Karpas-422 (cell line): ENCODE measurements at places on chromosomes 4 and X. TPM values are rescaled to one million over a fixed set of nuclear protein-coding genes. Genes with fewer than 3 reads are reported as not detected.
A peak's percentile ranks its signal among the peaks of the same experiment; 100 is the strongest.

- H3K4me1 ChIP-seq: peaks cover 41% of the 10 kb centered on the region
- no peak overlapping the region for H3K4me3 ChIP-seq
- no peaks in the 10 kb centered on the region for H3K27me3 ChIP-seq
- no peaks in the 10 kb centered on the region for H3K36me3 ChIP-seq
Measured at GRCh38 chr4:52098618-52099017, 47.5 kb downstream of the SPATA18 start.

- H3K27me3 ChIP-seq: no peaks in the 10 kb centered on the region
- H3K27ac ChIP-seq: peak overlapping the region; percentile 71
- peaks cover 17% of the 10 kb centered on the region for H3K36me3 ChIP-seq
- peak overlapping the region; percentile 80 for H3K4me3 ChIP-seq
- peaks cover 51% of the 10 kb centered on the region for H3K4me1 ChIP-seq
- DNase-seq: no peak
Measured at GRCh38 chrX:150365990-150366911, 3.1 kb downstream of the MAMLD1 start.

The POU4F2 gene
- not detected in 2 replicates for total RNA-seq

GRCh38 chr4:5398056-5398455 is 310.3 kb downstream of the EVC2 start:
- no peaks in the 10 kb centered on the region for H3K27me3 ChIP-seq
- H3K27ac ChIP-seq: no peak overlapping the region
- no peaks in the 10 kb centered on the region for H3K36me3 ChIP-seq
- no peak overlapping the region for H3K4me3 ChIP-seq

DNA sequence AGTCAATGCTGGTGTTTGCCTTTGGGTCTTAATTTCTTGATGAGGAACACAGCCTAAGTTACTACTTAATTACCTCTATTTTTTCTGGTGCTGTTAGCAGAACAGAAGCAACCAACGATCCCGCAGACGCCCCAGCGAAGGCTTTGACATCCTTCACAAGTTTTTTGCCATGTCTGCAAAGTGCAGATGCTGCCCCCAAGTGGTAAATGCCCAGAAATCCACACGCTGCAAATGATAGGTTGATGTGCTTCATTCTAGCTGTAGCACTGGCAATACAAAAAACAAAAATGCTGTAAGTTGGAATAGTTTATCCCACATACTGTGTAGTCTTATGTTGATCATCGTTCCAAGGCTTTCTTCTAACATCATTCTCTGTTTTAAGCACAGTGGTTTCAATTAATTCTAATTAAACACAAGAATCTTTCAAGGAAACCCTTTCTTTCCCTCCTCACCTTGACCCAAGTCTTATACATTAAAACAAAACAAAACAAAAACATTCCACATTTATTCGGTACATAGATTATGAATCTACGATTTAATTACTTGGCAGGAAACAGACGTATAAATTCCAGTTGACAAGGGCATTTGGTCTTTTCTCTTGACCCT is 1.2 kb downstream of the PNPLA4 start:
- H3K4me1 ChIP-seq: peaks cover 42% of the 10 kb centered on the region
- H3K4me3 ChIP-seq: peak overlapping the region; percentile 95
- no peaks in the 10 kb centered on the region for H3K27me3 ChIP-seq
- peak; percentile 94 for DNase-seq
- H3K27ac ChIP-seq: peak overlapping the region; percentile 79

GRCh38 chr4:73477176-73477575 is 4.4 kb upstream of the AFM start:
- no peak overlapping the region for H3K4me3 ChIP-seq
- no peak overlapping the region for H3K27ac ChIP-seq
- H3K27me3 ChIP-seq: peaks cover 9% of the 10 kb centered on the region; the same call in 1 of the 2 replicates
- H3K4me1 ChIP-seq: no peaks in the 10 kb centered on the region
- H3K36me3 ChIP-seq: no peaks in the 10 kb centered on the region

GRCh38 chr4:162403932-162404331 is 240.1 kb upstream of the FSTL5 start:
- H3K27me3 ChIP-seq: no peaks in the 10 kb centered on the region
- no peak overlapping the region for H3K4me3 ChIP-seq
- H3K36me3 ChIP-seq: no peaks in the 10 kb centered on the region
- H3K27ac ChIP-seq: no peak overlapping the region

DNA sequence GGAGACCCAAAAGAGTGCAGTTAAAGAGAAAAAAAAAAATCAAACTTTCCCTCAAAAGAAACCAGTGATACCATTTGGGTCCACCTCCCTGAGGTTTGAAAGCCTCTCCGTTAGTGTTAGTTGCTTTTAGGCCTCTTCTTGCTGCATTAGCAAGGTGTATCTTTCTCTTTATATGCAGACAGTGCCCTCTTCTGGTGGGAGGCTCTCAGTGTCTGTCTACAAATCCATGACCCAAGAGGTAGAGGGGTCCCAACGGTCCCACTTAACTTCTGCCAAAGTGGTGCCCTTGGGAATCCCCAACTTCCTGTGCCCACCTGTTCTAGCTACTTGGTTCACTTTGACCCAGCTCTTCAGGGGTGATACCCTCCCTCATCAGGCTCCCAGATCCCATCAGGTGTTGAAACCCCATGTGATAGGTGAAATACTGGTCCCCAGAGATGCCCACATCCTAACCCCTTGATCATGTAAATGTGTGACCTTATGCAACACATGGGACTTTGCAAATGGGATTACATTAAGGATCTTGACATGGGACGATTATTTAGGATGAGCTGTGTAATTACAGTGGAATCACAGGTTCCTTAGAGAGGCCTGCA is 63.7 kb upstream of the CD99 start:
- no peaks in the 10 kb centered on the region for H3K27me3 ChIP-seq
- DNase-seq: peak; percentile 77
- peak overlapping the region; percentile 44; the same call in 1 of the 2 replicates for H3K4me3 ChIP-seq
- peaks cover 11% of the 10 kb centered on the region for H3K4me1 ChIP-seq
- no peak overlapping the region for H3K27ac ChIP-seq

- H3K4me1 ChIP-seq: no peaks in the 10 kb centered on the region
- H3K27me3 ChIP-seq: no peaks in the 10 kb centered on the region
- H3K4me3 ChIP-seq: no peak overlapping the region
- no peaks in the 10 kb centered on the region for H3K36me3 ChIP-seq
- DNase-seq: no peak
Measured at GRCh38 chr4:141898346-141898745, 262.0 kb downstream of the IL15 start.

DNA sequence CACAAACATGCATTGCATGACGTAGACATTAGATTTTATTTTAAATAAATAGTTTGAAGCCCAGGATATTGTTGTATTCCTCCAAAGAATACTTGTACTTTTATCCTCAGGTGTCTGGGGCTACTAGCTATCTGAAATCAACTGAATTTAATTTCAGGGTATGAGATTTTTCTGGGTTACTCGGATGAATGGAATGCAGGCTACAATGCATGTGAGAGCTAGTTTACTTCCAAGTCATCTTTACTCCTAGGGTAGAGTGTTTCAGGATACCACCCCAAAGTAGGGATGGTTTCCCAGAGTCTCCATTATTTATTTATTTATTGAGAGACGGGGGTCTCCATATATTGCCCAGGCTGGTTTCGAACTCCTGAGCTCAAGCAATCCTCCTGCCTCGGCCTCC is 66.4 kb downstream of the HPRT1 start:
- H3K27me3 ChIP-seq: no peaks in the 10 kb centered on the region
- H3K4me3 ChIP-seq: no peak overlapping the region
- no peak for DNase-seq
- H3K27ac ChIP-seq: no peak overlapping the region

- no peaks in the 10 kb centered on the region for H3K36me3 ChIP-seq
- DNase-seq: no peak
- H3K27me3 ChIP-seq: no peaks in the 10 kb centered on the region
- H3K27ac ChIP-seq: no peak within 1 kb of the TSS
- peaks cover 15% of the 10 kb centered on the region for H3K4me1 ChIP-seq
Measured at GRCh38 chr4:114598191-114599121, at the start of gene UGT8. Gene UGT8, plus strand, starts transcription at chr4:114598807. Its CDS starts 24,074 bp downstream, at chr4:114622881.

- H3K4me3 ChIP-seq: no peak overlapping the region
- no peak for DNase-seq
- no peak overlapping the region for H3K27ac ChIP-seq
- H3K36me3 ChIP-seq: no peaks in the 10 kb centered on the region
- H3K4me1 ChIP-seq: no peaks in the 10 kb centered on the region
- H3K27me3 ChIP-seq: no peaks in the 10 kb centered on the region
Measured at GRCh38 chr4:84032372-84032771, 466.7 kb downstream of the NKX6-1 start.

The CYTL1 gene
- not detected in 2 replicates for total RNA-seq

GRCh38 chr4:47510506-47511143 is 25.6 kb downstream of the ATP10D start:
- peaks cover 11% of the 10 kb centered on the region; the same call in 1 of the 2 replicates for H3K36me3 ChIP-seq
- H3K27me3 ChIP-seq: no peaks in the 10 kb centered on the region
- H3K4me3 ChIP-seq: no peak overlapping the region
- H3K4me1 ChIP-seq: peaks cover 44% of the 10 kb centered on the region
- DNase-seq: peak; percentile 65

DNA sequence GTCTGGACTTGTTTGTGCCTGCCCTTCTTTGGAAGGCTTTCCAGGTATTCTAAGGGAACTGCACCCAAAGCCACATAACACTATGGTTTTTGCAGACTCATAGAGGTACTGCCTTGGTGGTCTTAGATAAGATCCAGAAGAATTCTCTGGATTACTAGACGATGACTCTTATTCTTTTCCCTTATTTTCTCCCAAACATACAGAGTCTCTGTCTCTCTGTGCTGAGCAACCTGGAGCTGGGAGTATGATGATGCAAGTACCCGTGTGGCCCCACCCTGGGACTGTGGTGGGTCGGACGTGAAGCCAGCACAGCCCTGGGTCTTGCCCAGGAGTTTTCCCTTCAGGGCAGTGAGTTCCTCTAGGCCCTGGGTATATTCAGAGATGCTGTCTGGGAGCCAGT is 1342.4 kb upstream of the TENM3 start:
- H3K27ac ChIP-seq: no peak overlapping the region
- no peak for DNase-seq
- H3K36me3 ChIP-seq: no peaks in the 10 kb centered on the region
- H3K4me1 ChIP-seq: no peaks in the 10 kb centered on the region

The ALAS2 gene
- not detected in 2 replicates for total RNA-seq

- no peak overlapping the region for H3K27ac ChIP-seq
- no peaks in the 10 kb centered on the region for H3K36me3 ChIP-seq
- DNase-seq: no peak
- no peak overlapping the region for H3K4me3 ChIP-seq
- no peaks in the 10 kb centered on the region for H3K27me3 ChIP-seq
Measured at GRCh38 chrX:136202889-136203288, 48.3 kb downstream of the MAP7D3 start.
